ENCODE measurements at places on chromosomes 7 and 10.

GRCh38 chr10:114879541-114880158, 58.1 kb downstream of the FHIP2A start:
- no peak for DNase-seq

GRCh38 chr7:30411173-30411572, 67.4 kb downstream of the NOD1 start:
- DNase-seq = no peak

DNA sequence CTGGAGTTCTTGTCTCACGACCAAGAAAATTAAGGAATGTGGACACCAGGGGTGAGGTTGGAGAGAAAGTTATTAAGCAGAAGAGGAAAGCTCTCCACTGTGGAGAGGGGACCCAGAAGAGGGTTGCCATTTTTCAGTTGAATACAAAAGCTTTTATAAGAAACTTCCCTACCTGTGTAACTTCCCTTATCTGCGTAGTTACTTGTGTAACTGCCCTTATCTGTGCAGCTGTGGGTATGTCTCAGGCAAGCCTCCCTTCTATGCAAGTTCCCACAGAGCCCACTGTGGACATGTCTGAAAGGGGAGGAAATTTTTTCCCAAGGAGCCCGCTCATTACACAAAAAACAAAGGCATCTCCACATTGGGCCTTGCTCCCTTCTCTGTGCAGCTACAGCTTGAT, 94.9 kb downstream of the SVOPL start:
- no peak for DNase-seq

DNA sequence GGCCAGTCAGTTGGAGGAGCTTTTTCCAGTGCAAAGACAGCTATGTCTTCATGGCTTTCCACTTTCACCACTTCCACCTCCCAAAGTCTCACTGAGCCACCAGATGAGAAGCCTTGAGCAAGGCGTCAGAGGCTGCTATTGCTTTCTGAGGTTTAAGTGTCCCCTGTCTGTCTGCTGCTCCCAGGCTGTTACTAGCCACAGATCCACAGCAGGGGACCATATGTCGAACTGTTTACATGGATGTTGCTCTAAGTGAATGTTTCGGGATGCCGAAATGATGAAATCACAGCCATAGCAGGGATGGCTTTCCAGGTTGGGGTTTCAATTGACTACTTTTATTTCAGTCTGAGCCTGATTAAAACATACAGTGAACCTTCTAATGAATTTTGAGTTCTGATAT, 88.5 kb downstream of the AVL9 start:
- no peak for DNase-seq

DNA sequence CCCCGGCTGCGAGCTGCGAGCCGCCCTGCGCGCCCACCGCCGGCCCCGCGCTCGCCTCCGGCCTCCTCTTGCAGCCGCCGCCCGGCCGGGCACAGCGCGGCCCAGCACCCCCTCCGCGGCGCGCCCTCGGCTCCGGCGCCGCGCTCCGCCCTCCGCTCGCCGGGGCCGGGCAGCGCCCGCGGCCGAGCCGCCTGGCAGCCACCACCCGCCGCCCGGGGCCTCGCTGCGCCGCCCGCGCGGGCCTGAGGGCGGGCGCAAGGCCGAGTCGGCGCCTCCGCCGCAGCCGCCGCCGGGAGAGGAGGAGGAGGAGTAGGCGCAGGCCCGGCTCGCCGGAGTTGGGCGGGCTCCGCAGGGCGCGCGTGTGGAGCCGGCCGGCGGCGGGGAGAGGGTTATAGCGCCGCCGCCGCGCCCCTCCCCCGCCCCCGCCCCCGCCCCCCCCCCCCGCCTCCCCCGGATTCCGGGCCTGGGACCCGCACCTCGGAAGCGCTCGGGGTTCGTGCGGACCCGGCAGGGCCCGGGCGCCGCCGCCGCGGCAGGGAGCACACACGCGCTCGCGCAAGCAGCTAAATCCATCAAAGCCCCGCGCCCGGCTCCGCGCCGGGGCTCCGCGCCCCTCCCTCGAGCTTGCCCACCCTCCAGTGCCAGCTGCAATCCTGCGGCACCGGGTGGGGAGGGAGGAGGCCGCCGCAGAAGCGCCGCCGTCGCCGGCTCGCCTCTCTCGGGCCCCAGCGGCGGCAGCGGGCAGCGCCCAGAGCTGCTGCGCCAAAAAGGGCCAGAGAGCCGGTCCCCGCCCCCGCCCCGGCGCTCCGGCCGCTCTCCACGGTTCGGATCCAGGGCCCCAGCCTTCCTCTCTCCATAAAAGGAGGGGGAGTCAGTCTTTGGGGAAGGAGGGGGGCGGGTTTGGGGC, at the start of gene PDGFA:
TSS of gene PDGFA (minus strand) at position 363 of the 907 bp plus-strand sequence. CDS start 845 bp downstream, outside the sequence.
- DNase-seq = no peak

GRCh38 chr7:52294942-52295341, 740.5 kb upstream of the POM121L12 start:
- no peak for DNase-seq

GRCh38 chr7:155734445-155734809, 77.8 kb downstream of the SHH start:
- DNase-seq = no peak

GRCh38 chr7:108270385-108271015, 140.3 kb upstream of the LAMB4 start:
- DNase-seq = no peak

DNA sequence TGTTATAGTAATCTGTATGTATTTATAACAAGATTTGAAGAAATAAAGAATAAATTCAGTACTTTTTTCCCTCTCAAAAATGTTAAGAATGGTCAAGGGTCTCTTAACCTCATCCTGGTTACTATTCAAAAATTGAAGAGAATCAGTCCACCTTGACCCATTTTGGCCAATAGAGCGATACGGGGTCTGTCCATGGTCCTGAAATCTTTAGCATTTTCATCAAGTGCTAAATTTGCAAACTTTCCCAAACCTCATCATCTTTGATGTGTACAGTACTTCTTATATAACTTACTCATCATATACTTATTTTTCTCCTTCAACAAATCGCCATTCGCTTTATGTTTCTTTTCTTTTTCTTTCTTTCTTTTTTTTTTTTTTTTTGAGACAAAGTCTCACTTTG, 23.6 kb downstream of the TMEM178B start:
- no peak for DNase-seq

- peak; percentile 52 for DNase-seq
Observed at GRCh38 chr10:71696628-71697326, 22.8 kb downstream of the C10orf105 start.

GRCh38 chr7:150788474-150789269, 11.5 kb downstream of the TMEM176B start:
- DNase-seq = no peak

DNA sequence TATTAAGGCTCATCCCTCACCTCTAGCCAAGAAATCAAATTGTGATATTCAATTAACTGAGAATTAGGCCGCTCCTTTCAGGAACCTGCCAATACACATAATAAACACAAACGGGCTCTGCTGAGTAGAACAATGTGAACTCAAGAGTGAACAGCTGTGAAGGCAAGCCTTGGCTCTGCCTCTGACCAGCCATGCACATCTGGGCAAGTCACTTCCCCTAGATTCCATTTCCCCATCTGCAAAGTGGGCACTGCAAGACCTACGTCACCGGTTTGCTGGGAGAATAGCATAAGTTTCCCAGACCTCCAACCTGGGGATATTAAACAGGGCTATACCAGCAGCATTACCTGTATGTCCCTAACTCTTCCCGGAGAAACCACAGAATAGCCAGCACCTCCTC, 355.2 kb downstream of the TNS3 start:
- DNase-seq = no peak

DNA sequence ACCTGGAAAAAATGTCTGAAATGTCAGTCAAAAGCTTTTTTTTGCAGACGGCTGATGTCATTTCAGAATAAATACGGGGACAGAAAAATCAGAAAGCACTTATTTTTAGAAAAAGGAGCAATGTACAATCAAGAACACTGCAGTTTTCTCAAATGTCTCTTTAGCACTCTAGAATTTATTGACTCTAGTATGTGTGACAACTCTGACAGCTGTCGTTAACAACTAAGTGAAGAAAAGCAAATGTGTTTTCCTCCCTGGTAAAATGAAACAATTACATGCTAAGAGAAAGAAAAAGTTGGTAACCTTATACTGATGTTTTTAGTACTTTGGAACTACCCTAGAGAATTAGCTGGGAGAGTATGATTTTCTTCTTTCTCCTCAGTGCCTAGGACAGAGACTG, 497.4 kb downstream of the GRM8 start:
- no peak for DNase-seq

DNA sequence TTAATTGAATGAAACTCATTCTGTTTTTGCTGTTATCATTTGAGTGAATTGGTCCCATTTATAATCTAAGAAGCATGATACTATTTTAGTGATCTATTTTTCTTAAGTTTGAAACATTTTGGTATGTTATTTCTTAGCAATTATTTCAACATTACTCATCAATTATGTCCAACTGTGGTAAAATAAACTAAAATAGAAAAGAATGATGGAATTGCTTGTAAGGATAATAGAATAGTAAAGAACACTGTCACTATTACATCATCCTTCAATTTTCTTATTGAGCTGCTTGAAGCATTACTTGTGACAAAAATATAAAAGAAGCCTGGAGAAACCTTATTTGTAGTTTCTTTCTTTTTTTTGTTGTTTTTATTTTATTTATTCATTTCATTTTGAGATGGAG, 42.4 kb downstream of the ZNF487 start:
- DNase-seq = no peak

DNA sequence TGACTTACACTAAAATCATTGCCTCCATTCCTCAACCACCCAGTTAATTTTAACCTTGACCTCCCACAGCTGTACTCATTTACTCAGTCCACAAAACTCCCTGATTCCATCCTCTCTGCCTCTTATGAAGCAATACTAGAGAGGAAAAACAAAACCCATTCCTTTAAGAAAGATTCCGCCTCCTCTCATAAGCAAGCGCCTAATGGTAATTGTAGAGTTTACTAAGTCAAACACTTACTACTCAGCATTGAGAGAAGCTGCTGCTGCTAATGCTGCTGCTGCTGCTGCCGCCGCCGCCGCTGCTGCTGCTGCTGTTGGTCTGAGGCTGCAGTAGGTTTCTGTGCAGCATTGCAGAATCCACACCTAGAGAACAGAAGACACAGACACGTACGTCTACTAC, 2.1 kb upstream of the ADD3 start:
- no peak for DNase-seq

GRCh38 chr10:2953495-2953894, 113.9 kb upstream of the PFKP start:
- no peak for DNase-seq

DNA sequence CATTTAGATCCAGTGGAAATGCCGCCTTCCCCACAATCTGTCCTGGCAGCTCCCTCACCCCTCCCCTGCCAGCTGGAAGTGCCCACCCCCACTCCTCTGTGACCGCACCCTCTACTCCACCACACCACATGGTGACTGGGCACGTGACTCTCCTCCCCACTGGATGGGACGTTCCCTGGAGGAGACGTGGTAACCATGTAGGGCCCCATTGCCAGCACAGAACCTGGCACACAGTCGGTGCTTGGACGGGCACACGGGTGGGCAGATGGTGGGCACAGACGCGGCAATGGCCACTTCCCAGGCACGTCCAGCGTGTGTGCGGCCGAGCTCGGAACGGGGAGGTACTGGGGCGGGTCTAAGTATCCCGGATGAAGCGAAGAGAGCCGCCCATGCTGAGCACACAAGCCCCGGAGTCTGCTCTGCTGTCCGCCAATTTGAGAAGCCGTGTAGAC, 245.6 kb downstream of the MAD1L1 start:
- no peak for DNase-seq

- DNase-seq = no peak
Observed at GRCh38 chr10:72637398-72637857, 11.5 kb upstream of the MICU1 start.

DNA sequence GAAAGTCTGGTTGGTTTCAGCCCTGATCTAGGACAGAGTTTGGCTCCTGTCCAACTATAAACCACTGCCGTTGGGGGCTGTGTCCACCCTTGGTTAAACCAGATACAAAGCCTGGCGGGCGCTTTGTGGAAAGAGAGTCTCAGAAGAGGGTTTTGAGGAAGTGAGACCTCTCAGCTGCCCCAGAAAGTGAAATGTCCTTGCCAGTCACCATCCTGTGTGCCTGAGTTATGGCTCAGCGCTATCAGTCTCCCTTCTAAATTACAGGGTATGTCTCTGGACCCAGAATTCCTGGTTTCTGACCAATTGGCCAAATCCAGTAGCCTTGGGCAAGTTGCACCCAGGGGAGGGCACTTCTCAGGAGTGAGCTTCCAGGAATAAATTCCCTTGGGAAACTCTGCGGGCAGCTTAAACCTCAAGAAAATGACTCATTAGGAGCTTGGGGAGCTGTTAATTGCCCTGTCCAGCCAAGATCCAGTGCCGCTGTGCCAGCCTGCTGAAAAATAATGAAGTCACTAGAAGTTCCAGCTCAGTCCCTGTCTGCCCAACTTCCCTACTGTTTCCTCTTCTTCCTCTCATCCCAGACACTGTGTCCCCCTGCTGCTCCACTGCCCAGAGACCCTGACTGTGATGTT, 66.7 kb upstream of the PDZD8 start:
- DNase-seq = no peak

DNA sequence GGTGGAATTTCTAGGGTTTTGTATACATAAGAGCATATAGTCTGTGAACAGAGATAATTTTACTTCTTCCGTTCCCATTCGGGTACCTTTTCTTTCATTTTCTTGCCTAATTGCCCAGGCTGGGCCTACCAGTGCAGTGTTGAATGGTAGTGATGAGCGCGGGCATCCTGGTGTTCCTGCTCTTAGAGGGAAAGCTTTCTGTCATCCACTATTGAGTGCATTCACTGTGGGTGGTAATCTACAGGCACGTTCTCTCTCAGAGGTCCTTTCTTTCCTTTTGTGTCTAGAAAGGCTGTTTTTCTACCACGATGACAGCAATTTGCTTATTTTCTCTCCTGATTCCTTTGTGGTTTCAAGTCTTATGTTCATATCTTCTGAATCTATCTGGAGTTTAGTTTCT, 65.0 kb downstream of the INPP5A start:
- DNase-seq = no peak

- DNase-seq = no peak
Observed at GRCh38 chr10:89845541-89846280, 144.3 kb downstream of the KIF20B start.

- DNase-seq = no peak
Observed at GRCh38 chr7:7908622-7909145, 59.9 kb upstream of the GLCCI1 start.

- no peak for DNase-seq
Observed at GRCh38 chr10:24054421-24054820, 154.5 kb upstream of the KIAA1217 start.
